SHP77 (cell line): ENCODE measurements at places on chromosomes 7 and 10.

DNA sequence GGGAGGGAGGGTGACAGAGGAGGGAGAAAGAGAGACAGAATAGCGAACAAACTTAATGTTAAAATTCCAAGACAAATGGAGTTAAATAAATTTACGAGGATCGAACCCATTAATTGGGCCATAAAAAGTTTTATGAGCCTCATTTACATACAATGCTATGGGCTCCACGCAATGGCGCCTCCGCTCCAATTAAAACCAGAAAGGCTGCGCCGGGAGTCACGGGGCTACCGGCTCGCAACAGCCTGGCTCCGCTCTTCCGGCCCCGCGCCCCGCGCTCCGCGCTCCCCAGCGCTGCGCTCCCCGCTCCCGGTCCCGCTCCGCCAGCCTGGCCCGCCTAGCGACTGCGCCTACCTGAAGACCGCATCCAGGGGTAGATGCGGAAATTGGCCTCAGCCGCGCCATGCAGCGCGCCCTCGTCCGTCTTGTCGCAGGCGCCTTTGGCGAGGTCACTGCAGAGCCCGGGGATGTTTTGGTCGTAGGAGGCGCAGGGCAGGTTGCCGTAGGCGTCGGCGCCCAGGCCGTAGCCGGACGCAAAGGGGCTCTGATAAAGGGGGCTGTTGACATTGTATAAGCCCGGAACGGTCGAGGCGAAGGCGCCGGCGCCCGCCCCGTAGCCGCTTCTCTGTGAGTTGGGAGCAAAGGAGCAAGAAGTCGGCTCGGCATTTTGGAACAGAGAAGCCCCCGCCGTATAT, 513 bp downstream of the HOXA7 start:
- DNase-seq, result no peak

DNA sequence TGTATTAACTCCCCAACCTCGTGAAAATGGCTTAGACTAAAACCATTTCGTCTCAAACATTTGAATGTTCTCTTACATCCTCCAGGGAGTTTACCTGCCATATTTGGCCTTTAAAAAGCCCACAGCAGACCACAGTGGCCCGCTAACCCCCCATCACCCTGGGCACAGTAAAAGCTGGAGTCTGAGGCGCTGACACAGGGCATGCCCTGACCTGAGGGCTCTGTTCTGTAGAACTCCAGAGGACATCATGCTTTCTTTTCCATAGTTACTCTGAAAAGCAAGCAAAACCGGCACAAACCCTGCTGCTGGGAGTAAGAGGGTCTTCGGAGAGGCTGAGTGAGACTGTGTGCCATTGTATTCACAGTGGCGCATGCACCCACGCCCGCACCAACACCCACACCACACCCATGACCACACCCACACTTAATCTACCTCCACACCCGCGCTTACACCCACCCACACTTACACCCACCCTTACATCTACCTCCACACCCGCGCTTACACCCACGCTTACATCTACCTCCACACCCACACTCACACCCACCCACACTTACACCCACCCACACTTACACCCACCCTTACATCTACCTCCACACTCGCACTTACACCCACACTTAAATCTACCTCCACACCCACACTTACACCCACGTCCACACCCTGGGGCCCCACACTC, 32.1 kb downstream of the LRRC27 start:
- no peak for DNase-seq

DNA sequence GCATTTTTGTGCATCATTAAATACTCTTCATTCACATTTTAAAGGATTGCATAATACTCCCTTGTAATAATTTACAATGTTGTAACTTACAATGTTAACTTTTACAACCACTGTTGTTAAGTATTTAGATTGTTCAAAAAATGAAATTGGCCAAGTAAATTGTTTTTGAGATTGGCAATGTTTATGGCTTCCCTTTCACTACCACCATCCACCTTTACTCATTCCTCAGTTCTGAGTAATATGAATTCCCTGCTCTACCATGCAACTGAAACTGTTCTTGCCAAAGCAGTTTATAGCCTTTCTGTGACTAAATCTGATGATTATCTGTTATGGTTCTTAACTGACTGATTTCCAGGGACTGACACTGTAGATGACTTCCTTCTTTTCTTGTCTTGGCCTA, 80.5 kb upstream of the TMEM106B start:
- DNase-seq, result no peak

GRCh38 chr7:149104749-149105148, 14.2 kb upstream of the ZNF786 start:
- DNase-seq, result no peak

DNA sequence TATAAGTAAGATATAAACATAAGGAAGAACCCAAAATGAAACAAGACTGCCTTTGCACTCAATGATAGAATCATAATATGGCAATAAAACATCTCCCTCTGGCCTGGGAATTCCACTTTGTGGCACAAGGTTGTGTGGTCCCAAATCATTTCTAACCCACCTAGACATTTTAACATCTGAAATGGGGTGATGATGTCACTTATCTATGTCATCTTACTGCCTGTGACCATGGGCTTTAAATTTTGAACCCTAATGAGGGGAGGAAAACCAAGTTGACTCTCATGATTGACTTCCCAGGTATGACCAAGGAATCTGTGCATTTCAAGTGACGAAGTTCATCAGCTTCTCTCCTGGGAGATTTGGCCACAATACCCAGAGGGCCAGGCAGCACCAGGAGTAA, 24.5 kb upstream of the ACSM6 start:
- DNase-seq, result no peak

DNA sequence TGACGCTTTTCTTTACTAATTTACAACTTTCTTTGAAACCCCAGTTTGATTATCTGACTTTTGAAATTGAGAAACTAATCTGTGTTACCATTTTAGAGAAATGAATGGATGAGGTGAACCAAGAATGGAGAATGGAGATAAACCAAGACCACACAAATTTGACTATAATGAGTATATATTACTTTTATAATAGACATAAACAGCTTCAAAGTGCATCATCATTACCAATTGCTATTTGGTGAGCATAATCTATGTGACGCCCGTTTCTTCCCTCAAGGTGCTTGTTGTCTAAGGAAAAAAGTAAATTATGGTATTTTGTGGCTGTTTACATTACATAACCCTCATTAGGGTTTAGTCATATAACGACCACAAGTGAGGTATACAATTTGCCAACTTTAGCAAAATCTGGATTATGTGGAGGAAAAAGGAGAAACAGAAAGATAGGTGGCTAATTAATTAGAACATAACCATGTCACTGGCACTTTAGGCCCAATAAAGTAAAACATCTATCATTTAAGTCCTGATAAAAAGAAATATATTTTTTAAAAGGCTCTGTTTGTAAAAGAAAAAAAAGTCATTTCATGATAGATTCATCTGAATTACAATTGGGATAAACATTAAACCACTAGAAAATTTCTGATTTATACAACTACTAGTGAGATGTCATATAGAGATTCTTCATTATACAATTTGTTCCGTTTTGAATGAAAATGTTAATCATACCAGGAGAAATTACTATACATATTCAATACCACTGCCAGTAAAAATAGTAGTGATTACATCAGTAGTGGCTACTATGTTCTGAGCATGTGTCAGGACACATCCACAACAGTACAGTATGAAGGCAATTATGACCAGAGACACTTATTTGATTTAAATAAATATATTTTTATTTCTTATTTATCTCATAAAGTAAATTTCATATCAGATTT, 118.2 kb upstream of the FAM133B start:
- no peak for DNase-seq

DNA sequence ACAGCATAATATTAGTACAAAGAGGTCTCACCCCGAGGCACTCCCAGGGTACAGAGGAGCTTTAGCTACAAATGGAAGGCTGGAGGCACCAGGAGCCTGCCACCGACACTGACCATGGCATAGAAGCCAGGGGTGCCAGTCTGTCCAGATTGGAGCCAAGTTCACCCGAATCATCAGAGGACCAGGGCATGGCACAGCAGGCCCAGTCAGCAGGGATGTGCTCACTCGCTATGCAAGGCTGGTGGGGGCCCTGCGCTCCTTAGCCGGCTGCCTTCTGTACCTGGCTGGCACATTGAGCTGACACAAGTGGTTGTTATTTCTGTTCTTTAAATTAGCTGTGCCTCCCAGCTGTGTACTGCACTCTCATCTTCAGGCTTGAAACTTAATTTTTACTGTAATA, 149.3 kb downstream of the TCERG1L start:
- no peak for DNase-seq

GRCh38 chr10:2119316-2119715, 382.0 kb upstream of the ADARB2 start:
- no peak for DNase-seq

DNA sequence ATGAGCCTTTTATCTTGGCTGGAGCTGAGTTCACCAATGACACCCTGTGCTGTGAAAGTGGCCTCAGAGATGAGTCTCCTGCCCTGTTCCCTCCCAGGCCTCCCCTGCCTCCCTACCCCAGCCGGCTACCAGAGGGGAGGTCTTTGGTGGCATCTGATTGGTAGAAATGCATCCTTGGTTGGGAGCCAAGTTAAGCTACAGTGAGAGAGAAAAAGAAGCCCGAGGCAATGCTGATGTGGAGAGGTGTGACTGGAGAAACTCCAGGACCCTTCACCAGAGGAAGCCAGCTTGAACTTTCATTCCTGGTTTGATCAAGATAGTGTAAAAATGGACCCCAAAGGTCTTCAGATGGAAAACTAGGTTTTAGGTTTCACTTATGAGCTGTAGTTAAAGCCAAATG, 191.1 kb upstream of the TCF7L2 start:
- DNase-seq, result no peak
